ENCODE measurements at places on chromosomes 6 and 20.

- DNase-seq = no peak
Measured at GRCh38 chr6:129472239-129472638, 237.7 kb downstream of the ARHGAP18 start.

GRCh38 chr6:8085053-8085511 lies 17.3 kb downstream of the EEF1E1 start:
- no peak for DNase-seq

GRCh38 chr20:34547844-34548613 lies 10.5 kb upstream of the MAP1LC3A start:
- DNase-seq = no peak

GRCh38 chr6:143536461-143536865 lies 24.9 kb upstream of the FUCA2 start:
- DNase-seq = no peak

GRCh38 chr20:21106171-21107017 lies at the start of gene LINC00237:
Gene LINC00237, minus strand, starts transcription at chr20:21106358.
- DNase-seq = no peak

GRCh38 chr6:6218759-6219085 lies 101.7 kb downstream of the F13A1 start:
- DNase-seq = no peak

DNA sequence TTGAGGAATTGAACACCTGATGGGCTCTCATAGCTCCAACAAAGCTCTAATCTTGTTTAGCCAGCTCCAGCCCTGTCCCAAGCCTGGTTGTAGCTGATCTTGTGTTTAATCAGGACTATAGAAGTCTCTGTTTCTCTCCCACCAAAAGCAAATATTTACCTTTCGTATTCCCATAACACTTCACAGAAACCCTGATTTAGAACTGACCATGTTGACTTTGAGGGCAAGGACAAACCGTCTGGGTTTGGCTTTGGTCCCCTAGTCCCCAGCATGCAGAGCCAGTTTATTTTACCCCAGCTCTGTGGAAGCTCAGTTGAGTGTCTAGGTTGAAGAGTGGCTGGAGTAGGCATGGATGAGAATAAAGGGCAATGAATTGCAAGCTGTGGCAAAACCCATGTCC lies 18.0 kb upstream of the SIM1 start:
- DNase-seq = no peak
